ENCODE measurements at places on chromosomes 2 and 18. TPM values are rescaled to one million over a fixed set of nuclear protein-coding genes. Genes with fewer than 3 reads are reported as not detected.

GRCh38 chr18:80169607-80170006, 60.5 kb downstream of the ADNP2 start:
- no peak for DNase-seq

GRCh38 chr2:218229851-218230250, 12.9 kb downstream of the ARPC2 start:
- DNase-seq: no peak

DNA sequence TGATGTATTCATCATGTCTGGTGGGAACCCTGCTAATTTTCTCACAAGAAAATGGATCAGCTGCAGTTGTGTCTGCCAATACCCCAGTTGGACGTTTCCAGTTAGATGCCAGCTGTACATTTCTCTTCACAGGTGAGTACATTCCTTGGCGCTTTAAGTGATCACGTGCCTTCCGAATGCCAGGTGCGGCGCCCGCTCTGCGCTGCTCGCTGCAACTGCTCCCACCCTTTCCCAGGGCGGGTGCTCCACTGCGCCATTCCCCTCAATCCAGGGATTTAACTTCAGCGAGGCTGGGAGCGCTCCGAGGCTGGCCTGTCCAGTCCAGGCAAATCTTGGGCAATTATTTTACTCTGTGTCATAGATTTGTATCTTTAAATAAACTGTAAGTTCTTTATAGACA, 225.0 kb upstream of the RAB6C start:
- DNase-seq: no peak

Gene HOXD3
- 1.0 TPM for total RNA-seq

DNA sequence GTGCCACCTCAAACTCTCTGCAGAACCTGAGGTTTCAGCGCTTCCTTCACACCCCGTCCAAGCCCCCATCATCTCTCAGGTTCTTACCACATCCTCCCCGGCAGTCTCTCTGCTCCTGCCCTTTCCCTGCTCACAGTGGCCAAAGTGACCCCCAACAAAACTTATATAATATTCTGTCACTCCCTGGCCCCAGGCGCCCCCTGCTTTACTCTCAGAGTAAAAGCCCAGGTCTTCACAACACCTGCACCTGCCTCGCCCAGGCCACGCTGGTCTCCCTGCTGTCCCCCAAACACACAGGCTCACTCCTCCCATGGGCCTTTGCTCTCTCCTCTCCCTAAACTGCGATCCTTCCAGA, 6.4 kb downstream of the ITGB1BP1 start:
- DNase-seq: no peak

DNA sequence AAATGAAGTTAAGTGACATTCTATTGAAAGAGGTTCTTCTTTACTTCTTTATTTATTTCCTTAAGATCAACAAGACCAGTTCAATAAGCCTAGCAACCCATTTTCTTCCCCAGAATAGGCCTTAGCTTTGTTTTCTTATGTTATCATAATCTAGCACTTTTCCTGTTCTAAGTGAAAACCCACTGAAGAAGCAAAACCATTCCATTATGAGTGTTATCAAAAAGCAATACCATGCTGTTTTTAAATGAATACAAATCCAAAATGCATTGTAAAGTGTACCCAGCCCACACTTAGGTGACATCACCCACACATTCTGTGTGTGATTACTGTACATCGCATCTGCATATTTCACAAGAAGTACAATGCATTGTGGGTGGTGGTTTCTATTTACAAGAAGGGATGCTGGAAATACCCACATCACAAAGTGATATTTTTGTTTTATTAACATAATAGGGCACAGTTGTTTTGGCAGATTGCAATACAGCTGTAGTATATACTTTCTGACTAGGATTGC, 679.5 kb downstream of the KCNJ3 start:
- no peak for DNase-seq

DNA sequence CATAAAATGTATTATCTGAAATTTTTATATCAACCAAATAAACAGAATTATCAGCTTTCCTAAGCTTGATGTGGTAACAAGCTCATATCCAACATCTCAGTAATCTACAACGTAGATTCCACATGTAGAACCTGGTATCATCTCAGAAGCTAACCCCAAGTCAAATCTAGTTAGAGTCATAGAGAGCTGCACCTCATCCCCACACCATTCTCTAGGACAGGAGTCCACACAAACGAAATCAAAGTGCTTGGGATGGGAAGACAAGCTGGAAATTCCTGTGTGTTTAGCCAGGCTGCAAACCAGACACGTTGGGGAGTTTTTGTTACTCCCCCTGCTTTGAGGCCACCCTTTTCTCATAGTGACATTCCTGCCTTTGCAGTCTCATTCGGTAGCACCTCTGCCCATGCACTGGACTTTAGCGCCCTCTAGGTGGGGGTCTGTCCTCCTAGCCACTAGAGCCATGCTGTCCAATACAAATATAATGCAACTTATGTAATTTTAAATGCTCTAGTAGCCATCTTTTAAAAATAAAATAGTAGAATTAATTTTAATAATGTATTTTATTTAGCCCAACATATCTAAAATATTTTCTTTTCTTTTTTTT, 28.1 kb upstream of the SATB2 start:
- no peak for DNase-seq

Gene RUFY4
- not detected for total RNA-seq

- peak; percentile 50 for DNase-seq
Observed at GRCh38 chr2:232894746-232895145, 24.7 kb downstream of the SNORC start.

Gene ANKRD30BL
- not detected for total RNA-seq

DNA sequence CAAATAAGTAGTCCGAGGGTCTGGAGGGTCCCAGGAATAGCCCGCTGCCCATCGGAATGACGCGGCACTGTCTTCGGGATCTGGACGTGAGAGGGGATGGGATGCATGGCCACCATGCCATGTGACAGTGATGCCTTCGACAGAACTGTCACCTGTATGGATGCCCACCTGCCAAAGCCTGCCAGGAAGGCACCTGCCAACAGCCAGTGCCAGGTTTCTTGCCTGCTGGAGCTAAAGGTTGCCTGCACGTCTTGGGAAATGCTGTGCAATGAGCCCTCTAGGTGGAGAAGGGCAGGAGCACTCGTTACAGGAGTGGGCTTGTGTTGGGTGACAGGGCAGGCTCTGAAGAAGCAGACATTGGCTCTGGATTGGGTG, 20.5 kb downstream of the GPR35 start:
- DNase-seq: no peak

- no peak for DNase-seq
Observed at GRCh38 chr2:146821836-146822316, 1023.0 kb upstream of the ACVR2A start.

DNA sequence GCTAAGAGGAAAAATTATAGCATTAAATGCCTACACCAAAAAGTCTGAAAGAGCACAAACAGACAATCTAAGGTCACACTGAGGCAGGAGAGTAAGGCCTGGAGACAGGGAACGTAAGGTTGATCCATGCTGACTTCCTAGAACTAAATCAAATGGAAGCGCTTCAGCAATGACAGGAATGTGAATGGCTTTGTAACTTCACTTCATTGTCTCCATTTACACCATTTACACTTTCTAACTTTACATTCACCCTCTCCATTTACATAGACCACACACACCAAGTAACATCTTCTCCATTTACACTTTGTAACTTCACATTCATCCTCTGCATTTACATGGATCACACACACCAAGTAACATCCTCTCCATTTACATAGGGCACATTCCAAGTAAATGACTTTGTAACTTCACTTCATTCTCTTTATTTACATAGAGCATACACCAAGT, 103.1 kb upstream of the SPATS2L start:
- no peak for DNase-seq

Gene GKN1
- not detected for total RNA-seq

GRCh38 chr2:235187806-235188205, 236.0 kb downstream of the SH3BP4 start:
- no peak for DNase-seq

Gene NOSTRIN
- 8.9 TPM for total RNA-seq

DNA sequence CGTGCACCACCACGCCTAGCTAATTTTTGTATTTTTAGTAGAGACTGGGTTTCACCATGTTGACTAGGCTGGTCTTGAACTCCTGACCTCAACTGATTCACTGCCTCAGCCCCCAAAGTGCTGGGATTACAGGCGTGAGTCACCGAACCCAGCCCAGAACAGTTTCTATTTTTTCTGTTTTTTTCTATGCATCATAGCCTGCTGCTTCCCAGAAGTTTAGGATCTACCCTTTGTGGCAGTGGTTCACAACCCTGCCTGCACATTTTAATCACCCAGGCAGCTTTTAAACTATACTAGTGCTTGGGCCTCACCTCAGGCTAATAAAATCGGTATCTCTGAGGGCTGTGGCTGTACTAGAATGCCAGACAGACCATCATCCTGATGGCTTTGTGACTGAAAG, 39.7 kb upstream of the SOCS6 start:
- no peak for DNase-seq

DNA sequence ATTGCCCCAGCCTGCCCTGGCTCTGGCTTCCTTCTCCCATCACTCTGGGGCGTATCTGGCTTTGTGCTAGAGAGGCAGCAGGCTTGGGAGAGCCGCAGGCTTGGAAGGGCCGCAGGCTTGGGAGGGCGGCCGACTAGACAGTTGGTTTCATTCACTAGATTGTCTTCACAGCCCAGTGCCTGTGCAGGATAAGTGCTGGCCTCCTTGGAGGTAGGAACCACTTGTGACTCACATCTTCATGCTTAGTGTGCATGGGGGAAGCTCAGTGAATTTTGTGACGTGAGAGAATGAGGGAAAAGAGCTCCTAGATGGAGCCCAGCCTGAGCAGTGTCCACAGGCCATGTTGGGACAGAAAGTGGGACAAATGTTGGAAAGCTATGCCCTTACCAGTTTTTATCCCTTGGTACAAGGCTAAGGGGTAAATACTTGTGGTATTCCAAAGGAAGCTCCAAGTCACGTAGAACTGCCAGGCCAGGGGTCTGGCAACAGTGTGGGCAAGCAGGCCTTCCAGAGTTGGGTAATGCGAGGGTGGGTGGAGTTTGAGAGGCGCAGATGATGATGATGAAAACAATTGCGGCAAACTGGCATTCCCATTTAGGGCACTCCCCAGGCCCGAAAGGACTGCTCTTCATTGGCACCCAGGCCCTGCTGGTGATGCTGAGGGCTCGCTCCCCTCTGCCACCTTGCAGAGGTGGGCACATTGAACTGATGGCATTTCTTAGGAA, 100.1 kb downstream of the DDX1 start:
- DNase-seq: no peak

- DNase-seq: no peak
Observed at GRCh38 chr2:20823917-20824316, 1.0 kb upstream of the LDAH start.

Gene GALNT3
- 0.27 TPM for total RNA-seq

DNA sequence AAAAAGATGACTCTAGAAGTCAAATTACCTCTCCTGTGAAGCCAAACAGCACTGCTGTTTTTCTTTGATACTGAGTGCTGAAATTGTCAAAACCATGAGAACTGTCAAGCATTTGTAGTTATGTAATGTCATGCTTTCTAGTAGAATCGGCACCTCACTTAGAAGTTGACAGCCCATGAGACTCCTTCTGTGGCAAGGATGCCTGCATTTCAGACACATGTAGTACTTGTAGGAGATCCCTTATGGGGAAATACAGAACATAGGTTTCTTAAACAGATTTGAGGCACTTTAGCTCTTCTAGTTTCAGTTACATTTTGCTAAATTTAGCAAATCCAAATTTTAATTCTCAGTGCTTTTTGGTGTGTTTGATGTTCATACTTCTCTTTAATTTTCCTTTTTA, 15.7 kb downstream of the ZNF407 start:
- DNase-seq: no peak

DNA sequence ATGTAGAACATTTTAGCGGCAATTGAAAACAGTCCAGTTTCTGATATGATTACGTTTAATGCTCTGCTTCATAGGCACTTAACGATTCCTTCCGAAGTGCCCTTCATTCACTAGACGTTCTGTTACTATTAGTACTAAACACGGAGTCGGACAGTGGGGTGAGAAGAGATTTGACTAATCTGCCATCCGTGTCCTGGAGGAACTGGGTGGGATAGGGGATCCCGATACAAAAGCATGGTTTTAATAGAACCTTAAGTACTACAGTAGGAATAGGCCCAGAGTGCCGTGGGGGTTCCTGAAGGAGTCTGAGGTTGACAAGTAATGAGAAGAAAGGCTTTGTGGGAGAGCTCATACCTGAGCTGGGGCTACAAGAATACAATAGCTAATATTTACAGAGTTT, 631 bp downstream of the MORN2 start:
- no peak for DNase-seq

DNA sequence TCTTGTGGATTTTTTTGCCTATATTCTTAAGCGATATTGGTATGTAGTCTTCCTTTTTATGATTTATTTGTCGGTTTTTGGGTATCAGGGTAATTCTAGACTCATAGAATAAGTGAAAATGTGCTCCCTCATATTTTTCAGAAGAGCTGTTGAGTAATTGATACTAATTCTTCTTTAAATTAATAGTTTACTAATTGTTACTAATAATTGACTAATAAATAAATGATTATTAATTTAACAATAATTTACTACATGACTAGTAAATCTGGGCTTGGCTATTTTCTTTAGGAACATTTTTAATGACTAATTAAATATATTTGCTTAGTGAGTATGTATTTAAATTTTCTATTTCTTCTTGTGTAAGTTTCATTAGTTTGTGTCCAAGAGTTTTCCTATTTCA, 325.0 kb downstream of the ADCYAP1 start:
- DNase-seq: no peak

GRCh38 chr18:38047820-38048219, 482.2 kb upstream of the CELF4 start:
- no peak for DNase-seq

- DNase-seq: no peak
Observed at GRCh38 chr2:192416060-192416459, 221.3 kb upstream of the TMEFF2 start.

- DNase-seq: no peak
Observed at GRCh38 chr2:28469304-28469703, 26.6 kb upstream of the PLB1 start.

- no peak for DNase-seq
Observed at GRCh38 chr2:120344976-120345581, 857 bp upstream of the INHBB start.

DNA sequence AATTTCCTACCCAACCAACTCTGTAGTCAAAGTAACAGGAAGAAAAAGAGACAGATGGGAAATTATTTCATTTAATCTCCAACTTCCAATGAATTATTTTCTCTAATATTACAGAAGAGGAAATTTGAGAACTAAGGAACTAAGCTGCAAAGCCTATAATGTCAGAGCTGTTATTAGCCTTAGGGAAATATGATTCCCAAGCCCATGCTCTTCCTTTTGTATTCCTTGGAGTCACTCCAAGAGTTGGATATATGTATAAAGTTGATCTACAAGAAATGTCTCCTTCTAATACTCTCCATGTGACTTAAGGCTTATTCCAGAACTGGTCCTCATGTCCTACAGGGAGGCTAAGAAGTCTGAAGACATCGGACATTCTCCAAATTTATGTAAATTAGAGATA, 31.6 kb upstream of the VWC2L start:
- DNase-seq: no peak

Gene CRYGD
- not detected for total RNA-seq

Gene CDH20
- total RNA-seq: 0.08 TPM

DNA sequence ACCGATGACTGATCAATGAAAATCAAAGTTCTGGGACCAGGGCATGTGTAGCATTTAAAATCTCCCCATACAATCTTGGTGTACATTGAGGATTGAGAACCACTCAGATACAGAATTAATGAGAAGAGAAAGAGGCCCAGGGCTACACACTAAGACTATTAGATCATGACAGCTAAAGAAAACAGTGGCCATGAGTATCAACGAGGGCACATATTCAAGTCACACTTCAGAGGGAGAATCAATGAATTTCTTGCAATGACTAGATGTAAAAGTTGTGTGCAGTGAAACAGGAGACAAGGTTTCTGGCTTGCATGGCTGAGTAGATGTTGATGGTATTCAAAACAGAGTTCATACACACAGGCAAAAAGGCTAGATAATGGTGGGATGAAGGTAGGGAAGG, 29.1 kb downstream of the METTL8 start:
- DNase-seq: no peak

Data from cardiac septum (tissue), 1 donor.